ENCODE measurements at places on chromosomes 6 and 20.

- DNase-seq, result no peak
Measured at GRCh38 chr6:142009647-142010046, 123.1 kb upstream of the GJE1 start.

- no peak for DNase-seq
Measured at GRCh38 chr20:53434662-53435061, 159.0 kb downstream of the ZNF217 start.

DNA sequence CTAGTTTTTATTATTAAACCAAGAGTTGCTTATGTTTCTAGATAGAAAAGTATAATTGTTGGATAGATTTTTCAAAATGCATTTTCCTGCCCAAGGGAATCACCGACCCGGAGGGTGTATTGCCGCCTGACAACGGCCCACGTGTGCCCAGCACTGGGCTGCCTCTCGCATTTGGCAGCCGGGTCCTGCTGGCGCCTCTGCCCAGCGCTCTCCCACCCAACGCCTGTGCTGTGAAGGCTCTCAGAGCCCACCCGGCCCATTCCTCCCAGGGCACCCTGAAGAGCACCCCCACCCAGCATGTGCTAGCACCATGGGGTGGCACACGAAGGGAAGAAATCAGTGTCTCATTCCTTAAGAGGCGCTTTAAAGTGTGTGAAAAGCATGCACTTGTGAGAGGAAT, 88.3 kb upstream of the AFDN start:
- no peak for DNase-seq

GRCh38 chr20:58096880-58097423, 131.5 kb downstream of the ANKRD60 start:
- DNase-seq, result no peak

Data from GOT3 (cell line).